ENCODE measurements at places on chromosomes 4 and X.

DNA sequence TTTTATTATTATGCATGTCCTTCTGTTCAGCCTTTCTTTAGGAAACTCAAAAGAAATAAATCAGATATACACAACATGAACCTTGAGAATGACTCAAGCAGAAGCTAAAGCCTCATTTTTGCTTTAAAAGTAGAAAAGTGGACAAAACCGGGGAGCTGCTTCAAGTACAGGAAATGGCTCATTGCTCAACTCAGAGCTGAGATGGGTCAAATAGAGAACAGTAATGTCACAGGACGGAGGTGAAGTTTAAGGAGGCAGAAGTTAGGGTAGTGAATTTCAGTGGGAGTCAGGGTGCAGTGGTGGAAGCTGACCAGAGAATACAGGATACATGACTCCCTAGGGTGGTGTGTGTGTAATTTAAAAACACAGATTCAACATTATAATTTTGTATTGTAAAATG, 22.2 kb downstream of the PHKA2 start:
- no peak for DNase-seq

DNA sequence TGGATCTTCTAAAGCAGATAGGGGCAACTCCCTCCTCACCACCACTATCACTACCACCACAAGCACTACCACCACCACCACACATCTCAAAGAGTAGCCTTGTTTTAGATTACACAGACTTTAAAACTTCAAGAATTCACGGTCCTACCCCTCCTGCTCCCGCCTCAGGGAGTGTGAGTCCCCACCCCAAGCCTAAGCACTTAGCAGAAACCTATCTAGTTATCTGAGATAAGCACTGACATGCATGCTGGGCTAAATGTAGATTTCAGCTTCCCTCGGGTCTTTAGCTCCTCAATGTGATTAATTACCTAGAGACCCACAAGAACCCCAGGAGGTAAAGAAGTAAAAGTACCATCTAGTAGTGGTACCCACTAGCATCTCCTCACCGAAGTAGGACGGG, 775 bp downstream of the AMOT start:
- DNase-seq, result no peak

DNA sequence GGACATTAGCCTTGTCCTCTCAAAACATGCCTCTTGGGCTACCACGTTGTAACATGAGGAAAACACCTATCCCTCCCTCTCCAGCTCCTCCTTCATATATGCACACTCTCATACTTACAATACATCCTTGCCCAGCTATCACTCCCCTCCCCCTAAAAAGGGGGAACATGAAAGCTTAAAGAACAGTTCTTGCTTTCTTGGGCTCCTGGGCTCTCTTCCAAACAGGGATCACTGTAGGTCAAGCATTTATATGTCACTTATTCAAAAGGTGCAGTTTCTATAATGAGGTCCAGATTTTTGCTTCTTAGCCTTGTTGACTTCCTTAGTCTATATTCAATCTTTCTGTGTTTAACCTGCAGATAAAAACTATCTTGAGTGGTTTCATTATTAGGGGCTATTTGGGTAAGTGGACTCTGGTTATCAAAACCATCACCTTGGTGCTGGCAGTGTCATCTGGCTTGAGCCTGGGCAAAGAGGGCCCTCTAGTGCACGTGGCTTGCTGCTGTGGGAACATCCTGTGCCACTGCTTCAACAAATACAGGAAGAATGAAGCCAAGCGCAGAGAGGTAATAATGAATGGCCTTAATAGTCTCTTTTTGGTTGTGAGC, 119.4 kb downstream of the AKAP4 start:
- DNase-seq, result no peak

DNA sequence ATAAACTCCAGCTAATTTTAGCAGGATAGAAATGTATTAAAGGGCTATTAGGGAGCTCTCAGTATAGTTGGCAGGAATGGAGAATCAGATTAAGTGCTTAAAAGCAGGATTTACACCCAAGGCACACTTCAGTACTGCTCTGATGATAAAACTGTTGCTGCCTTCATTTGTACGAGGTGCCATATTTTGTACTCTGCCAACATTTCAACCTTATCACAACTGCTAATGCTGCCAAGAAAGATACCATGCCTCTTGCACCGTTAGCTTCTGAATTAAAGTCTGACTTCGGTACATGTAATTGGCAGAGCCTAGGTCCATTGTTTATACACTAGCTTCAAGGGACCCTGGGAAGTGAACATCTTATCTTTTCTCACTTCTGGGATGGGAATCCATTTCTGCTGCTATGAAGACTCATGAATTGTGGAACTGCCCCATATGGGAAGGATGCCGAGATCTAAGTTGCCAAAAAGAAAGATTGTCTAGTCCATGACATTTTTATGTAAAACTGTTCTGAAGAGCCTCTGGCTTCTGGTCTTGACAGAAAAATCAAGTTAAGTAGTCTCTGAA, 624.0 kb upstream of the IGFBP7 start:
- DNase-seq, result no peak

DNA sequence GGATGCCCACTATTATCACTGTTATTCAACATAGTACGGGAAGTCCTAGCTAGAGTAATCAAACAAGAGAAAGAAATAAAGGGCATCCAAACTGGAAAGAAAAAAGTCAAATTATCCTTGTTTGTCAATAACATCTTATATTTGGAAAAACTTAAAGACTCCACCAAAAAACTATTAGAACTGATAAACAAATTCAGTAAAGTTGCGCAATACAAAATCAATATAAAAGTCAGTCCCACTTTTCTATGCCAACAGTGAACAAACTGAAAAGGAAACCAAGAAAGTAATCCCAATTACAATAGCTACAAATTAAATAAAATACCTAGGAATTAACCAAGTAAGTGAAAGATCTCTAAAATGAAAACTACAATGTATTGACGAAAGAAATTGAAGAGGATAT, 321.3 kb downstream of the LDB2 start:
- no peak for DNase-seq

DNA sequence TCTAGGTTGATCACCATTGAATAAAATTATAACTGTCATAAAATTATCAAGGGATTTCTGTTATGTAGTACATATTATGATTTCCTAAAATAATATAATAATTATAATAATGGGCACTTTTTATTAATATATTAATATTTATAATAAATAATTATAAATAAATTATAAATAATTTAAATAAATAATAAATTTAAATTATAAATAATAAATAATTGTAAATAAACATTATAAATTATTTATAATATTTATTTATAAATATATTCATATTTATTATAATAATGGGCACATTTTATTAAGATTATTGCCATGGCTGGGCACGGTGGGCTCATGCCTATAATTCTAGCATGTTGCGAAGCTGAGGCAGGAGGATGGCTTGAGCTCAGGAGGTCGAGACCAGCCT, 24.5 kb downstream of the RAP1GDS1 start:
- DNase-seq, result no peak

DNA sequence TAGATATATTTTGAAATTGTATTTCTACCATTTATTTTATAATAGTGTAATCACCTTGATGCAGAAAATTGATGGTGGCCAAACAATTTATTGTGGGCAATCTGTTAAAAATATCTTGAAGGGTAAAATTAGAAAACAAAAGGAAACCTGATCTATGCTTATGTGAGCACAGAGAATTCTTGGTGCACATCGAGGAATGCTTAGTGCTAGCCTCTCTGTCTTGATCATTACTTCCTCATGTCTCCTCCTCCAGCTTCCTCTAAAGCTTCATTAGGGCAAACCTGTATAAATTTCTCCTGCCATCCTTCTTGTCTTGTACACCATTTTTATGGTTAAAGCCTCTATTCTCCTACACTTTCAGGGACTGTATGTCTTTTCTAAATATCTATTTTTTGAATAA, 725.8 kb downstream of the RAPGEF2 start:
- no peak for DNase-seq

GRCh38 chr4:88159229-88159725, 838 bp upstream of the ABCG2 start:
- no peak for DNase-seq

DNA sequence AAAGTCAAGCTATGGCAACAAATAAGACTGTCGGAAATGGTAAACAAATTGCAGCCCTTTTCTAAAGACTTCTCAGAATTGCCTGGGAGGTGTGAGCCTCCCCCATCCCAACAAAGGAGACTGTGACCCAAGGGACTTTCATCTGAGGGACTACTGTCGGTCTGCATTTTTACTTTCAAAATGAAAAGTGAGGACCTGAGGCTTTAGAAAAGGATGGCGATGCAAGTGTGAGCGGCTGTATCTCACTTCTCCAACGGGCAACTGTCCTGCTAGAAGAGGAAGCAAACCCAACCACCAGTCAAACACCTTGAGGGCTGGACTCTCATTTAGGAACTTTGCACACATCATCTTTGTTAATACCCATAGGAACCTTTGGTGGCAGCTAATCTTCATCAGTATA, 62.6 kb upstream of the CLNK start:
- DNase-seq, result no peak

DNA sequence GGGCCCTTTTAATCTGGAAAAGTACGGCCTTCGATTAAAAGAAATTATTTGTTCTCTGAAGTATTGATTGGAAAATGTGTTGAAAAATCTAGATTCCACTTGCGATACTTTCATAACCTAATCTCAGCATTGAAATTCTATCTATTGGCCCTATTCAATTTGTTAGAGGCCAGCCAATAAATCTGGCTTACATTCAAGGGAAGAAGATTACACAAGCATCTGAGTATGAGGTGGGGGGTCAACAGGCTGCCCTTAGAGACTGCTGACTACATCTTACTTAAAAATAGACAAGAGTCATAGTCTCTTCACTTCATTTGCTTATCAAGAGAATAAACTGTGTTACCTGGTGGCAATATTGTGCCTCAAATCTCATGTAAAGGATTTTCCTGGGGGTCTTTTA, 248.0 kb upstream of the KCNIP4 start:
- no peak for DNase-seq

- no peak for DNase-seq
These were observed 57.2 kb upstream of the CXorf66 start for GRCh38 chrX:140022482-140022881.

DNA sequence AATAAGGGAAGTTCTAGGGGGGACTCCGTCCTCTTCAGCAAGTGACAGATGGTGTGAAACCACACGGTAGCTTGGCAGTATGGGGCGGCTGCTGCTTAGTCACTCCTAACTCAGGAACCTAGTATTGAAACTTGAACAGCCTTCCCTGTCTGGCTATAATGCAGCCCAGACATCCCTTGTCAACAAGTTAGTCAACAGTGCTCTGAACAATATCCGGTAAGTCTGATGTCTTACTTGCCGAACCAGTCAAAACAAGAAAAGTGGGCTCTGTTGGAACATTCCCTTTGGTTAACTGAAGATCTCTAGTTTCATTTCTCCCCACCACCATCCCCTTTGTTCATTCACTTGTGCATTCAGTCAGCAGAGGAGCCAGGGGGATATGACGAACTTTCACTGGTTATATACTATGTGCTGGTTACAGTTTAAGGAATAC, 18.7 kb upstream of the CXCL13 start:
- no peak for DNase-seq

DNA sequence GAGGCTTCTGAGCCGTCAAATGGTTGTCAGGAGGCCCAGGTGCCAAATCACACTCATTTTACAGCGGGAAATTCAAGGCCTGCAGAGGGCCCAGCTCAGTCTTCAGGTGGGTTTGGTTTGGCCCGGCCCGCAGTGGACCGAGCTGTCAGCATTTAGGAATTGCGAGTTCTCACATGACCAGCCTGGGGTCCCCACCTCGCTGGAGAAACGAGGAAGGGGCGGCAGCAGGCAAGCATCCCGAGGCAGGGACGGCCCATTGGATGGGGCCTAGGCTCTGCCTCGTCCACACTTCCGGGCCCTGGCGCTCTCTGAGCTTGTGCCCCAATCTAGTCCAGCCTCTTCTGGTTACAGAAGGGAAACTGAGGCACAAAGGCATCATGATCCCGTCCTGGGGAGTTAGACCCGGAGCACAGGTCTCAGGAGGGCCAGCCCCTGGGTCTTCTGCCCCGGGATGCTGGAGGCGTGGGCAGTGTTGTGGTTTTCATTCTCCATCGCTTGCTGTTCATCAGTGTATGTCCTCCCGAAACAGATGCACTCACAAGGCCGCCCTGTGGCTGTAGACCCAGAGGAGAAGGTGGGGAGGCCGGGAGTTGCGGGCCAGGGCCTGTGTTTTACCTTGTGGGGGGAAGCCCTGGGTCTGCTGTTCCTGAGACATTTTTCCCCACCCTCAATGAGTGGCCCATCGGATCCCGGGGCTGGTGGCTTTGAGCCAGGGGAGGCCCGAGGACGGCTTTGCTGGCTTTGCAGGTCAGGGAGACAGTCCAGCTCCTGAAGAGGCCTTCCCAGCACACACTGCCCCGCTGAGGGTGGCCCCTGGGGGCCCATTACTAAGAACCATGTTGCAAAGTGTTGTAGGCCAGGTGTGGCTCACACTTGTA, 8.9 kb downstream of the PSAPL1 start:
- no peak for DNase-seq

DNA sequence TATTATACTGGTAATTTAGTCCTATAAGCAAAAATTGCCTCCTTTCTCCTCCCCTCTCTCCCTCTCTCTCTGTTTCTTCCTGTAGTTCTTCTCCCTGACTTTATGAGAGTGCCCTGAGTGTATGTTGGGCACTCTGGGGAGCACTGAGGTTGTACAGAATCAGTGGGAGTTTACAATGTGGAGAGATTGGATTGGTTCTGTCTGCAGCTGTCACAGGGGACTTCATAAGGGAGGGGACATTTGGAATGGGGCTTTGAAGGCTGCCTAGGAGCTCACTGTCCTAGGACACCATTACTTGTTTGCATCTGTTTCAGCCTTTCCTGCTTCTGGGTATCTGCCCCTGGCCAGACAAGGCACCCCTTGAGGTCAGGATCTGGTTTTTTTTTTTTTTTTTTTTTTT, 22.9 kb downstream of the SH3TC1 start:
- no peak for DNase-seq

- DNase-seq, result no peak
These were observed 24.7 kb downstream of the NDST3 start for GRCh38 chr4:118058955-118059354.

- DNase-seq, result no peak
These were observed 77.9 kb upstream of the AFF2 start for GRCh38 chrX:148422526-148422925.

GRCh38 chr4:129804461-129804981, 708.6 kb downstream of the C4orf33 start:
- no peak for DNase-seq

GRCh38 chr4:90130076-90130475, 2.9 kb downstream of the CCSER1 start:
- DNase-seq, result no peak

DNA sequence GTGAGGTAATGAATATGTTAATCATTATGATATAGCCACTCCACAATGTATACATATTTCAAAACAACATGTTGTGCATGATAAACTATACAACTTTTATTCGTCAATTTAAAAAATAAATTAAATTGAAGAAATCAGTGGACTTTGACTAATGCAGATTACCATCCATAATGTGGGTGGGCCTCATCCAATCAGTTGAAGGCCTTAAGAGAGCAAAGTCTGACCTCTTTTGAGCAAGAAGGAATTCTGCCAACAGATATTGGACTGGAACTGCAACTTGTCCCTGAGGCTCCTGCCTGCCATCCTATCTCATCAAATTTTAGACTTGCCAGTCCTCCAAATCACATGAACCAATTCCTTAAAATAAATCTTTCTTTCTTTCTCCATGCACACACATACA, 57.4 kb upstream of the SLC16A2 start:
- no peak for DNase-seq
